ENCODE measurements at places on chromosomes 3 and 15. TPM values are rescaled to one million over a fixed set of nuclear protein-coding genes. Genes with fewer than 3 reads are reported as not detected.

The MYZAP gene
- 31.8 TPM for polyA plus RNA-seq

GRCh38 chr3:151203051-151203420 lies at the start of gene GPR171:
GPR171 (minus strand) TSS chr3:151203216; CDS start chr3:151199386, 3,830 bp downstream.
- DNase-seq, result peak; percentile 58

The SPINK8 gene
- polyA plus RNA-seq, result not detected

The ETV5 gene
- polyA plus RNA-seq, result 0.45 TPM

DNA sequence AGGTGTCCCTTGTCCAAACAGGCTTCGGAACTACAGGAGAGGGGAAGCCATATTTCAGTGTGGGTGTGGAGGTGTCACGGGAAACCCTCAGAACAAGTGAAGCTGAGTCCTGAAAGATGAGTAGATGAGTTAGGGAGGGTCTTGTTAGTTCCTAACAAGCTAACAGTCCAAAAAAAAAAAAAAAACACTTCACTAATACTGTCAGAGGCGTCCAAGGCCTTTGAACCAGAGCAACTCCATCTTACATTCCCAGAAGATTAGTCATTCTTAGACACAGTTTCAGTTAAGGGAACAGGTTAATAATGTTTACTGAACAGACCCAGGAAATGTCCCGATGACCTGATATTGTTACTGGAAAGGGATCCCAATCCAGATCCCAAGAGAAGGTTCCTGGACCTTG lies 7.0 kb upstream of the ATP8B4 start:
- DNase-seq, result no peak

GRCh38 chr3:179726075-179726699 lies 73.3 kb downstream of the USP13 start:
- no peak for DNase-seq

- no peak for DNase-seq
These were observed 75.6 kb upstream of the LMOD3 start for GRCh38 chr3:69197922-69198530.

DNA sequence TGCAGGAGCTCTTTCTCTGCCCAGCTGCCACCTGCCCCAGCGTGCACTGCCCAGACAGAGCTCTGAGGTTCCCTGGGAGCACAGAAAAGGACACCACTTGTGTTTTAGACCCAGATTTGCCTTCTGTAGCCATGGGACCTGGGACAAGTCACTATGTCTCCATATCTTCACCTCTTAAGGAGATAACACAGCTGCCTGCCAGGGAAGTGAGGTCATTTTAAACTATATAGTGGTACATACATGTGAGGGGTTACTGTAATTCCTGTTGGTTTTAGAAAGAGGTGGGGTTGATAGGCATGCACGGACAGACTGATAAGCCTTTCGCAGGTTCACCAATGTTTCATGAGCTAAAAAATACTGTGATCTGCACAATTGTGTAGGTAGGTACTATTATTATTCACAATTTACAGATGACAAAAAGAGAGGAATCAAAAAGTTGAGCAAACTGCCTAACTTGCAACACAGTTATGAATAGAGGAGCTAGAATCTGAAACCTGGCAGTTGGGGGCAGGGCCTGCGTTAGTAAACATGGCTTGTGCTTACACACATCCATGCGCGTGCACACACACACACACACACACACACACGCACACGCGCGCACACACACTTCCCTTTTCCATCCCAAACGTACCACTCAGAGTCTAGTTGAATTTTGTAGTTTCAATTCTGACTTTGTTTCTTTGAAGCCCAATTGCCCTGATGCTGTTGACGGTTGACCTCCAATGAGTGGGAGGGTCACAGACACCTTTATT lies 193.6 kb downstream of the FAM43A start:
- no peak for DNase-seq

The CHRNB4 gene
- 0.43 TPM for polyA plus RNA-seq

DNA sequence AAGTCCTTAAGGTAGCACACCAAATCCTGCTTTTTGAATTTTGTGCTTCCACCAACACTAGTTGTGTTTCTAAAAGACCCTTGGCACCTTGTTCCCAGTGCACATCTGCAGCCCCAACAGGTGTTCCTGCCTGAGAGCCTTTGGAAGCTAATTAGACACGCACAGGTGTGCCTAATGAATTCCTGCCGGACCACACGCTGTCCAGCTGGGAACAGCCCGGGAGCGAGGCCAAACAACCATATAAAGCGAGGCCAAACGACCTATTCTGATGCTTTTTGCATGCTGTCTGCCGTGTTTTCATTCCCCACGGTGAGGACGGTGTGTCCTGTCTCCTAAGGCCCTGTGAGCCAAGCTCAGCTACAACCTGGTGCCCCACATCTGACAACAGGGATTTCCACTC lies 99.5 kb downstream of the ATG7 start:
- no peak for DNase-seq

The MYLK gene
- 2.2 TPM for polyA plus RNA-seq

The AHSG gene
- 0.53 TPM for polyA plus RNA-seq

DNA sequence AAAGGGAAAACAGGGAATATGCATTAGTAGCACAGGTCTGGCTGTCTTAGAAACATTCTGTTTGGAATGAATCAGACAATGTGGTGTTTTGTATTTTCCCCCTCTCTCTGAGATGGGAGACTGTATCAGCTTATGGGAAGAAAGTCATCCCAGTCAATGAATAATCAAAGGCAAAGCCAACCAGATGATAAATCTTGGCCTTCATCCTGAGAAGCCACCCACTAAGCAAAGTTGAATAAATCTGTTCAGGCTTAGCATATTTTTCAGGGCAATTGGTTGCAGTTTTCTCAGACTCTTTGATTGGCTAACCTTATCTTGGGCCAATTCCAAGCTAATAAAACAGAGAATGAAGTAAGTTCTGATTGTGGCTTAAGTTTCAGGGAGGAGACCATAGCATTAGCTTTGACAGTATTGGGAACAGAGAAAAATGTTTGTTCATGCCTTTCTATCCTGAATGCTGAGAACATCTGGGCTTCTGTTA lies 63.6 kb upstream of the ARL8B start:
- peak; percentile 18 for DNase-seq

The VIPR1 gene
- polyA plus RNA-seq, result 114 TPM

DNA sequence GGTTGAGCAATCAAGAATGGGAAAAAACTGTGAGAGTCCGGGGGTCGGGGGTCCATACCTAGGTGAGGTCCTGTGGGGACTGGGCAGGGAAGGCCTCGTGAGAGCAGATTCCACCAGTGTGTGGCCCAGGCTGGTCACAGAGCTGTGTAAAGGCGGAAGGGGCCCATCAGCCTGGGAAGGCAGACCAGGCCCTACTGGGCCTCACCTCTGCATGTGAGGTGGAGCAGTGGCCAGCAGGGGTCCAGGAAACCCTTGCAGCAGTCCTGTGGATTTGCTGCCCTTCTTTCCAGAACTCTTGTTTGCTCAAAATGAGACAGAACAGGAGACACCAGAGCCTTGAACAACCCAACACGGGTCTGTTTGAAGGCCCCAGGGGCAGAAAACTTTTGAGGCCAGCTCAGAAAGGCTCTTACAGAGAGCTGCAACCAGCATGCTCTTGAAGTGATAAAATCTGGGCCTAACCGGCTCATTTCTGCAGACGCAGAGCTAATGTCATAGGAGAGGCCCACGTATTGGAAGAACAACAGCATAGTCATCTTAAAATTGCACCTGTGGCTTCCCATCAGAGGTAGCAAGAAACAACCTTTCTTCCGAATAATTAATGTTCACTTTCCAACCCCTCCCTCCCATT lies 30.3 kb upstream of the HHATL start:
- DNase-seq, result no peak

DNA sequence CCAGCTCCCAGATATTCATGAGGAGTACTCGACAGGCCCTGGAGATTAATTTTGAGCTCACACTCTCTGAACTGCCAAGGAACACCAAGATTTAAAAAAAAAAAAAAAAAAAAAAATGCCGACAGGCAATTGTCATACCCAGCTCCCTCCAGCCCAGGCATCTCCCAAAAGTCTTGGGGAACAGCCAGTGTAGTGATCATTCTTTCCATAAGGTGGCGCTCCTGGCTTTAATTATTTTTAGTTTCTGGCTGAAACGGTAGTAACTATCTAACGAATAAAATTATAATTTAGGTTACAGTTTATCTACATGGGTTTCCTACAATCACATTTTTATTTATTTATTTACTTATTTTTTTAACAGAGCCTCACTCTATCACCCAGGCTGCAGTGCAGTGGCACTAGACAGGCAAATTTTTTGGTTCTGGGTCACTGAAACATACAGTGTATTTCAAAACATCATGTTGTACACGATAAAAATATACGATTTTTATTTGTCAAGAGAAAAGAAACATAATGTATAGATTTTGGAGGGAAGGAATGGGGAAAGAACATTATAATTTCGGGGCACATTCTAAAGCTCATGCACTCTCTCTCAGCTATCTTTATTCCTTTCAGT lies 157.3 kb downstream of the ADAMTS9 start:
- DNase-seq, result peak; percentile 53

DNA sequence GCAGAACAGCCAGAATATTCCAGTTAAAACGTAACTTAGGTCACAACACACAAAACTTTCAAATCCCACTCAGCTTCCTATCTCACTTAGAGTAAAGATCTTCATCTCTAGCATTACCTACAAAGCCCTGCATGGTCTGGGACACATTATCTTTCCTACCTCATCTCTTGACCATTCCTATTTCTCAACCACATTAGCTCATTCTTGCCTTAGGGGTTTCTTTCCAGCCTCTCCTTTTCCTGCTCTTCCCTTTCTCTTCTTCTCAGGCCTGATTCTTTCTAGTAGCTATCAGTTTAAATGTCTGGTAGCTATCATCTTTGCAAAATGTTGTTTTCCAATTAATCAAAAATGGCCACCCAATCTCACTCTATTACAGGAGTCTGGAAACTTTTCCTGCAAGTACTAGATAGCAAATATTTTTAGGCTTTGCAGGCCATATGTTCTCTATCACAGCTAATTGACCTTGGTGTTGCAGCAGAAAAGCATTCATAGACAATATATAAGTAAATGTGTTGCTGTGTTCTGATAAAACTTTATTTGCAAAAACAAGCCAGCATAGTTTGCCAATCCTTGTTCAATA lies 15.1 kb upstream of the CBLB start:
- no peak for DNase-seq

DNA sequence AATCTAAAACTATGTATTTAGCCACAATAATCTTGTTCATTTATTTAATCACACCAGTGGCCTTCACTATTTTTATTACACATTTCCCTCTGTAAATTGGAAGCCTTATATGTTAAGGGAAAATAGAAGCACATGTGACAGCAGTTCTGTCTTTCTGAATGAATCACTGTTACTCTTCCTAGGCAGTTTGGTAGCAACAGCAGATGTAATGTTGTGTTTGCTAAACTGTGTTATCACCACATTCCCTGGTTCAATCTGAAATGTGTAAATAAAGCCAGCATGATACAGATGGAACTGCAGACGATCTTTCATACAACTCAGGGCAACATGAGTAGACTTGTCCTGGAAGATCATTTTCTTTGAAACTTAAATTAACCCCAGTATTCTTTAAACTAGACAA lies 220.1 kb downstream of the MCTP2 start:
- no peak for DNase-seq

- no peak for DNase-seq
These were observed 305.4 kb upstream of the ROPN1 start for GRCh38 chr3:124297062-124297980.

GRCh38 chr3:116776880-116777785 lies 67.6 kb downstream of the TUSC7 start:
- no peak for DNase-seq

DNA sequence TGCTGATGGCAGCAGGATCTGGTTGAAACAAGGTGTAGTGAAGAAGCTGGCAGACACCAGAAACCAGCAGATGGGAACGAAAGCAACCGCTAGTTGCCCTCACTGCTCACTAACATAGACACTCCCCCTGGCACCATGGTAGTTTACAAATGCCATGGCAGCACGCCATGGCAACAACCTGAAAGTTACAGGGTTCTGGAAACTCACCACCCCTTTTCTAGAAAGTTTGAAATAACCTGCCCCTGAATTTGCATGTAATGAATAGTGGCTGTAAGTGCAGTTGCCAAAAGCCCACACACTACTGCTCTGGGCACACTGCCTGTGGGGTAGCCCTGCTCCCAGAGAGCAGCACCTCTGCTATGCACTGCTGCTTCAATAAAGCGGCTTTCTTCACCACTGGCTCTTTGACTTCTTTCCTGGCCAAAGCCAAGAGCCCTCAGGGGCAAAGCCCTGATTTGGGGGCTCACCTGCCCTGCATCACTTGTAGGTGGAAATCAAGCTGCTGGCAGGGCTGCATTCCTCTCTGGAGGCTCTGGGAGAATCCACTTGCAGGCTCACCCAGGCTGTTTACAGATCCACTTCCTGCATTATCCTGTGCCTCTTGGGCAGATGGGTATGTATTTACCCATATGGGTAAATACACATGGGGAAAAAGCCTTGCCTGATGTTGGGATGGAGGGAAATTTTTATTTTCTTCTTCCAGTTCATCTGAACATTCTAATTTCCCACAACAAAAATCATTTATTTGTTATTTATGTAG lies 2.0 kb upstream of the GP9 start:
- no peak for DNase-seq

The UPK1B gene
- not detected for polyA plus RNA-seq

The LTK gene
- polyA plus RNA-seq, result 17.4 TPM

The AMOTL2 gene
- 9.2 TPM for polyA plus RNA-seq

GRCh38 chr3:65439641-65440284 lies 599.0 kb downstream of the MAGI1 start:
- peak; percentile 56 for DNase-seq

DNA sequence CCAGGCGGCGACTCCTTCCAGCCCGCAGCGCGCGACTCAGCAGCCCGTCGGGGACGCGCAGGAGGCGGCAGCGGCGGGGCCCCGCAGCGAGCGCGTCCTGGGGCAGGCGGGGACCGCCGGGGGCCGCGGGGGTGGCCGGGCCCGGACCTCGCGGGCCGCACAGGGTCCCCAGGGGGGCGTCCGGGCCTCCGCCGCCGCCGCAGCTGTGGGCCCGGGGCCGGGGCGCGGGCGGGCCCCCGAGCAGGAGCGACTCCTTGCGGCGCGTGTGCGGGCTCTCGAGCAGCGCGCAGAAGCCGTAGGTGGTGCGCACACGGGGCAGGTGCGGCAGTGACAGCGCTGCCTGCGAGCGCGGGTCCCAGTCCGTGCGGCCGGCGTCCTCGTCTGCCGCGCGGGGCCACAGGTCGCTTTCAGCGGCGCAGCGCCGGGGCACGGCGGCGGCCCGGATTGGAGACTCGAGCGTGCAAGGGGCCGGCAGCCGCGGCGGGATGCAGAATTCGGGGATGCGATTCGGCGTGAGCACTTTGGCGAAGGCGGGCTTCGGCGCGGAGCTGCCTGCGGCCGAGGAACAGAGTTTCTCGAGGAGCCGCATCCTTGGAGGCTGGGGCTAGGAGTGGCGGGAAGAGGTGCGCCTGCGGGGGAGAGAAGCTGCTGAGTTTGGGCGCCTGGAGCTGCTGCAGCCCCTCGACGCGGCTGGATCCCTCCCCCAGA lies 535 bp downstream of the C2CD4B start:
- peak; percentile 54 for DNase-seq

The KIF15 gene
- 11.1 TPM for polyA plus RNA-seq

DNA sequence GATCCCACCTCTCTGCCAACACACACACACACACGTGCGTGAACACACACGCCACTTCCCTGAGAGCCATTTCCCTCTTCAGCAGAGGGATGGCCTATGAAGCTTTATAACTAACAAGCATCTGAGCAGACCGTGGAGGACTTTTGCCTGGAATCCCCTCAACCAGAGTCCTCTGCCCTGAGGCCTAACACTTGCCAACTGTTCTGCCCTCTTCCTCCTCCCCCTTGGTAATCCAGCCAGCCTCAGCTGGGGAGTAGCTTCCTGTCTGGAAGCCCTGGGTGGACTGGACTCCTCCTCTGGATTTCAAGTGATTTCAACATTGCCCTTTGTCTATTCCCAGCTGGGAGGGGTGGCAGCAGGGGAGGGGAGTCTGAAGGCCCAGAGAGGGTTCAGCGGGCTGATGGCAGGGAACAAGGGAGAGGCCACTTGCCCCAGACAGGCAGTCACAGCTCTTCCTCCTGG lies 68.4 kb upstream of the HACD2 start:
- DNase-seq, result peak; percentile 85

GRCh38 chr3:49654176-49654825 lies 19.9 kb upstream of the APEH start:
- no peak for DNase-seq
